Transverse colon (tissue), 4 donors: ENCODE measurements at places on chromosomes 3 and 15.

GRCh38 chr3:988785-989184 is 104.0 kb upstream of the CNTN6 start:
- DNase-seq = no peak

DNA sequence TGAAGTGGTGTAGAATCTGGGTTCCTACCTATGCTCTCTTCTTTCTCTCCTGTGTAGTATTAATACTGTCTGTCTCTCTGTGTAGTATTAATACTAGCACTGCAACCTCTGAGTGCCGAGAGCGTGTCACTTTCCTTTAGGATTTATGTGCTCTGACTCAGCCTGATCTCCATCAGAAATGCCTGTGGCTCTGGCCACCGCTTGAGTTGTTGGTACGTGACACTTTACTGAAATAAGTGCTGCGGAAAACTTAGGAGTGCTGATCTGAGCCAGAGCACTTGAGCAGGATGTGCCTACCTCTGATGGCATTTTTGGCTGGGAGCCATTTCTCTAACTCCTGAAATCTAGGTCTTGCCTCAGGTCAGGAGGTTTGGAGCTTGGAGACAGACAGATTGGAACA is 807.4 kb downstream of the SQOR start:
- no peak for DNase-seq

GRCh38 chr15:73873889-73874511 is 636 bp downstream of the TBC1D21 start:
- DNase-seq = no peak

DNA sequence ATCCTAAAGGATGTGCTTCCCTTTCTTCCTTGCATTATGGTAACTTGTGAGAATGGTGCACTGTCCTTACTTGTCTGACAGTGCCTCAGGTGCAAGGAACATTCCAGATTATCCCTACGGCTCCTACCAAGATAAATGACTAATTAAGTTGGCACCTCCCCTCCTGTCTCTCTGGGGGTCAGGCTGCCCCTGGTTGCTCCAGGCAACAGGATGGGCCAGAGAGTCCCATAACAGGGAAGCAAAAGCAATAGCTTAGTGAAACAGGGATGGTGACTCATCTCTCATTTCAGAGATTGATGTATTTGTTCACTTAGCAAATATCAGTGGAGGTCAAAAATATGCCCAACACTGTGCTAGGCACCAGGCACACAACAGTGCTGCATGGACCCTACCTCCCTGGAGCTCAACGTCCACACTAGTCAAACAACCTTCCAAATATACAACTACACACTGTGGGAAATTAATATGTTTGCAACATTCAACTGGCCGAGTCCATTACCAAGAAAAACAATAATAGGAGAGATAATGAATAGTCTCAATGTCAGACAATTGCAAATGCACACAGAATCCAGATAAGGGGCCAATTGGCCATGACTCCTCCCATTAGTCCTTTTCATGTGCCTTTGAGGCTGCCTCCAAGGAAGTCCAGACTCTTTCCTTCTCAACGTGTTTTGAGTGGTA is 249.0 kb downstream of the TLE3 start:
- DNase-seq = no peak

DNA sequence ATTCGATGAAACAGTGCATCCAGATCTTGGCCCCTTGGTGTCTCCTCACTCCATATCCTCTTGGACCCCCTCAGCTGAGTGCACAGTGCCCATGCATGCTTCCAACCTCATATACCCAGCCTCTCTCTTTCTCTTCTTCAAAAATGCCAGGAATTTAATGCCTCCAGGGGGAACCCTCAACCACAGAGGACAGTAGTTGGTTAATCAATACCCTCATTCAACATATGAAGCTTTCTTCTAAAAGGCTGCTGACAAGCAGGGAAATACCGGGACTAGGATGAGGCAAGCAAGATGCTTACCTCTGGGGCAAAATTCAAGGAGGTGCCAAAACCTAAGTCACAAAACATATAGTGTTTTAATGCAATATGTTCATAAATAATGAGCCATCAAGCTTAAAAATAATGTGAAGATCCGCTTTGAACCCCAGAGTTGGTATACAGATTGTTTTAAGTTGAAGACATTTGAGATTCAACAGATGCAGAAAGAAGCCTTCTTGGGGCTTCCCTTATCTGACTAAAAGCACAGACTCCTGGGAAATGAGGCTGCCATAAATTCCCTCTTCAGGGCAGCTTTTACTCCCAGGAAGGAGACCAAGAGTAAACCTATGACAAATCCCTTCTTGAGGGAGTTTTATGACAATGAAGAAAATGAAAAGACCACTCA is 48.2 kb upstream of the FHIT start:
- DNase-seq = no peak

GRCh38 chr15:100728371-100729201 is 126.2 kb downstream of the ASB7 start:
- no peak for DNase-seq

GRCh38 chr3:152100491-152101132 is 168.1 kb upstream of the MBNL1 start:
- DNase-seq = no peak

GRCh38 chr3:165883863-165884478 is 46.7 kb upstream of the BCHE start:
- no peak for DNase-seq

GRCh38 chr3:159775372-159775961 is 213.2 kb upstream of the IL12A start:
- peak; percentile 43 for DNase-seq

DNA sequence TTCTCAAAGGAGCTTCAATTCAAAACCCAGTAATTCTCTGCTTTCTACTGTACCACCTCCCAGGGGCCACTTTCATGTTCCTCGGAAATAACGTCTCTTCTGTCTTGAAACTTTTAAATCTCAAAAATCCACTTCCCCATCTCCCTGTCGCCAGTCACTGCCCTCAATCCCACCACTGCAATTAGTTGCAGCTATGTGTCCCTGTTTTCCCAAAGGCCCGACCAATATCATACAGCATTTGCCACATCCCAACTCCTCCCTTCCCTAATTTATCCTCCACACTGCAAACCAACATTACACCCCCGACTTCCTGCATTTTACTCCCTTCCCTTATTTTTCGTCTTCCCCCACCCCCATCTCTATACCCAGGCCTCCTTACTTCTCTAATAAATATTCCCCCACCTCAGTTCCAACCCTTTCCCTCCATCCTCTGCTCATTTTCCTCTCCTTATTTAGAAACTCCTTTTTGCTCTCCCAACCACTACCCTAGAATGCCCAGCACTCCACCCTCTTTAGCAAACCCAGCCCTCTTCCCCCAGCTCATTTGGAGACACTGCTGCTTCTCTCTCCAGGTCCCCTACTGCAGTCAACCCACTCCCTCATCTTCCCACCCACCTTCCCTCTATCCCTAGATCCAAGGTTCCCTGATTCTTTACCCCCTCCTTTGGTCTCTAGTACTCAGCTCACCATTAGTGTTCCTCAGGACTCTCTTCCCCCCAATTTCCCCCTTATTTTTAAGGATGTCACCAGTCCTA is 1.1 kb downstream of the NPTN start:
- peak; percentile 50 for DNase-seq

- no peak for DNase-seq
These were observed 63.1 kb downstream of the TLE3 start for GRCh38 chr15:70034596-70034995.

GRCh38 chr3:197680955-197681521 is 55.7 kb downstream of the RUBCN start:
- no peak for DNase-seq

DNA sequence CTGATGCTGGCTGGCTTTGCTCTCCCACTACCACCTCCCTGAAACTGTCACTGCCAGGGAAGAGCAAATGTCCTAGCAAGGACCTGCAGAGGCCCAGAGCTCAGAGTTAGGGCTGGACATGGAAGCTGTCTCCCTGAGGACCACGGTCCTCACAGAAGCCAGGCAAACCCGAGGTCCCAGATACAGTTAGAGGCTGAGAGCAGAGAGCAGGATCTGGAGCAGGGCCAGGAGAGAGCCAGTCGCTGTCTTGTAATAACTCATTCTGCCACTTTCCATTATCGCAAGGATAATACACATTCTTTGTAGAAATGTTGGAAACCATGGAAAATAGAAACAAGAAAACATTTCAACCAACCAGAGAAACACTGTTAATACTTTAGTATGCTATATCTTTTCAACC is 10.1 kb downstream of the GHSR start:
- no peak for DNase-seq
